Transverse colon (tissue), 4 donors: ENCODE measurements at places on chromosomes 3 and 15. TPM values are rescaled to one million over a fixed set of nuclear protein-coding genes. Genes with fewer than 3 reads are reported as not detected.

DNA sequence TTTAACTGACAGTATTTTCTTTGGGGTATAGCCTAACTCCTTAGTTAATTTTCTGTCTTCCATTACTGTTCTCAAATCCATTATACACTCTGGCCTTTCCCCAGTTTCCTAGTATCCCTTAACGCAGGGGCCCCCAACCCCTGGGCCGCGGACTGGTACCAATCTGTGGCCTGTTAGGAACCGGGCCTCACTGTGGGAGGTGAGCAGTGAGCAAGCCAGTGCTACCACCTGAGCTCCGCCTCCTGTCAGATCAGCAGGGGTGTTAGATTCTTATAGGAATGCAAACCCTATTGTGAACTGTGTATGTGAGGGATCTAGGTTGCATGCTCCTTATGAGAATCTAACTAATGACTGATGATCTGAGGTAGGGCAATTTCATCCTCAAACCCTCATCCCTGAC lies 75.1 kb downstream of the DOCK3 start:
- no peak for DNase-seq
- no peak overlapping the region for H3K4me3 ChIP-seq
- H3K27me3 ChIP-seq = no peaks in the 10 kb centered on the region
- no peak overlapping the region for H3K27ac ChIP-seq
- no peaks in the 10 kb centered on the region for H3K4me1 ChIP-seq
- H3K36me3 ChIP-seq = no peaks in the 10 kb centered on the region

DNA sequence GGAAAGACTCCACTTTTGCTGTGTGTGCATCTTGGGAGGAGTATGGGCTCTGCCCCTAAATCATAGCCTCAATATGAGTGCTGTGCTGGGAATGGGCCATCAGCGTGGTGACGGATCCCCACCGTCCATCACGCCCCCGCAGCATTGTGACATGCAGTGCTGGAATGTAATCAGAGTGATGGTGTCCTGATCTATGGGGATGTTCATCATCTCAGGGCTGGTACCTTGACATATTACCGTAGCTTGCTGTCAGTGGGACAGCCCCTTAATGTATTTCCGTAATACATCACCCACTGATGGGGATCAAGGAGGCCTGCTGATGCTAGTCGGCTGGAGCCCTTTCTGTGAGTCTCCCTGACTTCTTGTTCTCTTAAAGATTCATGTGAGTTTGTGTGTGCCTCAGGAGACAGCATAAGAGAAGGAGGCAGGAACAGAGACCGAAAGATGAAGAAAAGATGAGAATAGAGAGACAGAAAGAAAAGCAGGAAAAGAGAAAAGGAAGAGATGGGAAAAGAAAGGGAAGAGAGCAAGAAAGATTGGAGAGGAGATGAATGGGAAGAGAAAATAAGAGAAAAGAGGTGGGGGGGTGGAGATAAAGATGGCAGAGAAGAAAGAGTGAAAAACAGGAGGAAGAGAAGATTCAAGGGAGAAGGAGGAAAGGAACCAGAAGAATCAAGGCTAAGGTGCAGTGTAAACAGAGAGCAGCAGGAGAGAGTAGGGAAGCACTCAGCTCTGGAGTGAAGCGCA lies 183.7 kb downstream of the RPLP1 start:
- no peak for DNase-seq
- H3K27ac ChIP-seq = no peak overlapping the region
- no peaks in the 10 kb centered on the region for H3K36me3 ChIP-seq
- no peaks in the 10 kb centered on the region for H3K4me1 ChIP-seq

GRCh38 chr3:37139567-37140052 lies 34.8 kb downstream of the LRRFIP2 start:
- no peak overlapping the region for H3K4me3 ChIP-seq
- peak overlapping the region; percentile 49 for H3K27ac ChIP-seq
- H3K27me3 ChIP-seq = no peaks in the 10 kb centered on the region

The SLC27A2 gene
- 33.2 TPM for total RNA-seq

The LRTM1 gene
- not detected for total RNA-seq

The GOLGA6L7 gene
- not detected for total RNA-seq

- peaks cover 11% of the 10 kb centered on the region for H3K4me1 ChIP-seq
- DNase-seq = no peak
Measured at GRCh38 chr3:171812811-171813210, 2.5 kb upstream of the PLD1 start.

DNA sequence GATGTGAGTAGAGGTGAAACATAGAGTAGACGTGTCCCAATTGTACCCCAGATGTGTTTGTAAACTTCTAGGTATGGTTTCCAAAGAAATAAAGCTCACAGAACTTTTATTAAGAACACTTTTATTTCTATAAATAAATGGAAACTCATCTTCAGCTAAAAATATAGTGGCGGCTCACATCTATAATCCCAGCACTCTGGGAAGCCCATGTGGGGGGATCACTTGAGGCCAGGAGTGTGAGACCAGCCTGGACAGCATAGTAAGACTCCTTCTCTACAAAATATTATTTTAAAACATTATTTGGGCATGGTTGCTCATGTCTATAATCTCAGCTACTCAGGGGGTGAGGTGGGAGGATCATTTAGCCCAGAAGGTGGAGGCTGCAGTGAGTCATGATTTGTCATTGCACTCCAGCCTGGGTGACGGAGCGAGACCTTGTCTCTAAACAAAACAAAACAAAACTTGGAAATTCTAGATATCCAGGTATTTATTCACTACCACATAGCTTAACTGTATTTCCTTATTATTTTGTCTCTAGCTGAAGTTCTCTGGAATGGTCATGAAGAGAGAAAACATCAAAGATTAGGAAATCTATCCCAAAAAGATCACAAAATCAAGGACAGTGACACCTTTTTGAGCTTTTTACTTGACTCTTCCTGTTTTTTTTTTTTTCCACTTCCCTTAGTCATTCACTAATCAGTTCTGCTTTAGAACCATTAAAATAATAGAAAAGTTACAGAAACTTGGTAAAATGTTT lies 258.1 kb downstream of the TIGIT start:
- no peaks in the 10 kb centered on the region for H3K4me1 ChIP-seq
- DNase-seq = no peak
- no peaks in the 10 kb centered on the region for H3K27me3 ChIP-seq
- no peak overlapping the region for H3K27ac ChIP-seq
- no peaks in the 10 kb centered on the region for H3K36me3 ChIP-seq

DNA sequence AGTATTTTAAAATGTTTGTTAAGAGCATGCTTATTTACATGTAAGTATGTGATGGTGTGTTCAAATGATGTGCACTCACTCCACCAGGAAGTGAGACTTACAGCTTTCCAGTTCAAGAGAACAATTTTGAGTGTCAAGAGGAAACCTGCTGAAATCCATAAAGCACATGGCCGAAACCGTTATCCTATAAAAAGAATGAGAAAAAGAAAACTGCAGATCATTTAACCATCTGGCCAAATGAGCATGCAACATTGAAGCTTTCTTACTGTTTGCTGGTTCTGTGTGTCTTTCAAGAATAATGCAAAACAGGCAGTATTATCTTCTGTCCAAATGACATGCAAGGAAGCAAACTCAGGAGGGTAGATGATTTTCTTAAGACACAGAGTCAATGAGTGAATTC lies 26.3 kb downstream of the GABRR3 start:
- DNase-seq = no peak
- H3K27ac ChIP-seq = no peak overlapping the region
- no peak overlapping the region for H3K4me3 ChIP-seq
- H3K4me1 ChIP-seq = peaks cover 4% of the 10 kb centered on the region
- H3K36me3 ChIP-seq = no peaks in the 10 kb centered on the region

The TM6SF1 gene
- not detected for total RNA-seq

DNA sequence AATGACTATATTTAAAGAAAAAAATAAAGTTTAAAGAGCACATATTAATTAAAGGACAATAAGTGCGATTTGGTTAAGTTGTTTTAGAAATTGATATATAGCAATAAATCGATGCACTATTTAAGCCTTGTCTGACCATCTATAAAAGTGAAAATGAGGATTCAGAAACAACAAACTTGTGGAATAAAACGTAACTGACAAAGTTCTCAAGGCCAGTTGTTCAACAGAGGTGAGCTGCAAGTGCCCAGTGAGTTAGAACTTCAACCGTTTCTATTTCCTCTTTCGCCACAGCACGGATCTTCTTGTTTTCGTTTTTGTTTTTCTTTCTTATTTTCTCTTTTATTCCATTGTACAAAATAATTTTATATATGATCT lies 724.9 kb upstream of the ARRDC4 start:
- no peak overlapping the region for H3K4me3 ChIP-seq
- no peaks in the 10 kb centered on the region for H3K27me3 ChIP-seq
- no peak for DNase-seq
- peaks cover 6% of the 10 kb centered on the region for H3K4me1 ChIP-seq
- H3K27ac ChIP-seq = no peak overlapping the region
